ENCODE measurements at places on chromosomes 13 and 19.

- DNase-seq: no peak
Observed at GRCh38 chr13:31168736-31169135, 7.0 kb upstream of the HSPH1 start.

DNA sequence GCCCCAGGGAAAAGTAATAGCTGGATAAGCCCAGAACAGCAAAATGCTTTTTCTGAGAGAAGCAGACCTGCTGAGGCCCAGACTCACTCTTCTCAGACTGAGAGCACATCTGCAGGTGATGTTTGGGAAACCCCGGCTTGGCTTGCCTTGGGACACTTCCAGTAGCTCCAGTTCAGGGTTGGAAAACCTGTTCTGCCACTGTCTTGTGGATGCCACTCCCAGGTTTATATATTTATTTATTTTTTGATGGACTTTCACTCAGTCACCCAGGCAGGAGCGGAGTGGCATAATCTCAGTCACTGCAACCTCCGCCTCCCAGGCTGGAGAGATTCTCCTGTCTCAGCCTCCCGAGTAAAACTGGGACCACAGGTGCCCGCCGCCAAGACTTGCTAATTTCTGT lies 8.0 kb upstream of the SMARCA4 start:
- no peak for DNase-seq

GRCh38 chr13:44148159-44148914 lies 225.3 kb upstream of the SERP2 start:
- DNase-seq: no peak

- no peak for DNase-seq
Observed at GRCh38 chr13:46575818-46576221, 22.9 kb downstream of the LRCH1 start.

- DNase-seq: no peak
Observed at GRCh38 chr13:94280349-94280748, 199.1 kb downstream of the DCT start.

GRCh38 chr19:54299126-54299498 lies 13.9 kb downstream of the LILRA5 start:
- no peak for DNase-seq

- no peak for DNase-seq
Observed at GRCh38 chr19:29483641-29483920, 42.2 kb upstream of the VSTM2B start.

DNA sequence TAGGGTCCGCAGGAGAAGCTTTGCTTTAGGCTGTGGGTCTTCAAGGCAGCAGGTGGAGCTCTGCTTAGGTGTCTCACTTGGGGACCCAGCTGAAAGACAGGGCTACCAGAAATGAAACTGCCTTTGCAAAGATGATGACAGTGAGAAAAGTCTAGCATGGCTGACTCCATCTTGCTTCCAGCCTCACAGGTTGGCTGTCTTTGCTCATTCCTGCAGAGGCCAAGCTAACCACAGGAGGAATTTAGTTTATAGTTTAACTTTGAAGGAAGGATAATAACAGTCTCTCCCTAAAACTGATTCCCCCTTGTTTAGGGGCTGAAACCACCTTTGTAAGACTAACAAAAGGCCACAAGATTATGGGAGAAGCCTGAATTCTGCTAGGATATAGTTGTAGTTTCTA lies 252.4 kb downstream of the UQCRFS1 start:
- no peak for DNase-seq

DNA sequence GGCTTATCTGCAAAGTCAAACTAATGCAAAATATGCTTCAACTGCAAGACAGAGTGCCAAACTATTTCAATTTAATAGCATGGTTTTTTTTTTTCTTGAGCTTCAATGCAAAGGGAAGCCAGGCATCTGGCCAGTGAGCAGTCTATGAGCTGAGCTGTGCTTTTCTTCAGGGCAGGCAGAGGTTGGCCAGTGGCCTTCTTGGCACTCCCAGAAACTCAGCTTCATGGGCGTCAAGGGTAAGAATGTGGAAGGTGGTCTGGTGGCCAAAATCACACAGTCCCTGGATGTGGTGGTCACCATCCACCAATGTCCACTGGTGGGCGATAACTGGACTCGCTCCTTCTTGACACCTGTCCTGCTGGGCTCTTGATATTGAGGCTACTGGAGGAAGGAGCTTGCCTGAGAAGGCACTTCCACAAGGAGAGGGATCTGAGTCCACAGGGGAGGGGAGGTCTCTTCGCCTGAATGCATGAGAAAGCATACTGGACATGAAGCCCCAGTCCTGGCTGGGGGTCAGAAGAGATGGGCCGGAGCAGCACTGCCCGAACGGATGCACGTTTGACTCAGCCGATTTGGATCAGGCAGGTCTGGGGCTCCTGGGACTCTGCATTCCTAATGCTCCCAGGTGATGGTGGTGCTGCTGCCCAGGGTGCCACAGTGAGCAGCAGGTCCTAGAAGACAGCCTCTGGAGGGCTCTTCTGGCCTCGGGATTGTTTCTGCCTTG lies 17.1 kb downstream of the COL4A2 start:
- no peak for DNase-seq

Measured in KBM-7 (cell line).